ENCODE measurements at places on chromosomes 3 and 15.

DNA sequence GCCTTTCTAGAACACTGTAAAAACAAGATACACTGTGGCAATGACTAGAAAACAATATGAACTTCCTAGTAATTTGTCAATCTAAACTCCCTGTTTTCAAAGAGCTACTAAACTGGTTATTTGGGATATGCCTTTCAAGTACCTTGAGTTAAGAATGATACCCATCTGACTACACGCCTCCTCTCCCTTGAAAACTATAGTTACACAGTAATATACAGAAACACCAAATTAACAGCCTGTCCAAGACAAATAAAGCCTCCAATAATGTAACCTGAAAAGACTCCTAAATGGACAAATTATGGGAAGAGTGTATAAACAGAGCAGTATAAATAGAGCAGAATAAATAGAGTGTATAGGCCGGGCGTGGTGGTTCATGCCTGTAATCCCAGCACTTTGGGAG, 70.1 kb downstream of the SMARCC1 start:
- no peak for DNase-seq

DNA sequence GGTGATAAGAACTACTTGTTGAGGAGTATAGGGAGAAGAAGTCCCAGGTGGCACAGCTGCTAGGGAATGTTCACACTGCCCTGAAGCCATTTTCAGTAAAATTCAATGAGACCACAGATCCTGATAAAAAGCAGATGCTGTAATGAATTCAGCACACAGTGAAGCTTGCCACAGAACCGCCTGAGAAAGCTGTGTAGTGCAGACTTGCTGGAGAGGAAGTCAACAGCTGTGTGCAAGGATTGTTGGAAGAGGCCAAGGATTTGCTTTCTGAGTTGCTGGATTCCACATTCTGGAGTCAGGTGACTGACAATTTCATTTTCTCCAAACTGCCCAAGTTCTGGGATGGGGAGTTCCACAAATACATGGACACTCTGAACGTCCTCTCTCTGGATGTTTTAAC, 70.9 kb downstream of the ANP32A start:
- DNase-seq: no peak

DNA sequence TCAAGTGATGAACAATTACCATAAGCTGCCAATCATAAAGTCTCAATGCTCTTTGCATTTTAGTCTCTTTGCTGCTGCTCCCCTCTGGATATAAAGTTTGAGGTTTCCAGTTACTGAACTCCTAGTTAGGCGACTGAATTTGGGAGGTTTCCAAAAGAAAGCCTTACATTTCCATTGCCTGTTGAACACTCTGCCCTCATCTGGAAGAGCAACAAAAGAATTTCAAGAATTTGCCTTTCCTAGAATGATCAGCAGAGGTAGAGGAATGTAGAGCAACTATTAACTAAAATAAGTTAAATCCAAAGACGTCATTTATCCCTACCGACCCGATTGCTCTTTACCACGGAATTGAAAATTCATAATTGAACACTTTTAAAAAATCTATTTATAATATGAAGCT, 53.4 kb upstream of the PRICKLE2 start:
- DNase-seq: no peak

- DNase-seq: no peak
These were observed 117.9 kb downstream of the TLE3 start for GRCh38 chr15:69979783-69980182.

DNA sequence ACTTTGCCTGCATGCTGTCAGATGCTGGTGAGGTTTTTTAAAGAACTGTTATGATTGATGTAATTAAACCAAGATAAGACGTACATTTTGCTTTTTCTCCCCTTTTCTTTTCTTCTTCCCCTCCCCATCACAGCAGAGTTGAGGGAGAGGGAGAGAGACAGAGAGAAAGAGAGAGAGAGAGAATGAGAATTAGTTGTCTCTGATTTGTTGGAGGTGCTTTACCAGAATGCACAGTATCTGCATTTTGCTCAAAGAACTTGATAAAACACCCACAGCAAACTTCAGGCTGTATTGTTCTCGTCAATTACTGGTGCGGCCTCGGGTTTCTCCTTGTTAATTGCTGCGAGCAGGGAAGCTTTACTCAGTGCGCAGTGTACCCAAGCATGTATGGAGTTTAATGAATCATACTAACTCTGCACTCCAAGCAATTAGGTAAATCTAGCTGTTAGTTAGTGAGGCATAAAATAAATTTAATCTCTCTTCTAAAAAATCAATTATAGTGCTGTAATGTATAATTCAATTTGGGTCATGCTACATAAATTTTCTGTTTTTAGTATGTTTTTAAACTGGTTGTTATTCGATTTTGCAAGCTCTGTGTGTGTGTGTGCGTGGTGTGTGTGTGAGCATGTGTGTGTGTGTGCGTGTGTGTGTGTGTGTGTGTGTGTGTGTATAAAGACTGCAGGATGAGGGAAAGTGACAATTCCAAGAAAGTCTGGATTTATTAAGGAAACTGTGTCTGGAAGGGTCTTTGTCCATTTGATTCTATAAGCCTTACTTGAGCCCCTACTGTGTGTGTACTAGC, 273.4 kb downstream of the TLE3 start:
- DNase-seq: no peak

DNA sequence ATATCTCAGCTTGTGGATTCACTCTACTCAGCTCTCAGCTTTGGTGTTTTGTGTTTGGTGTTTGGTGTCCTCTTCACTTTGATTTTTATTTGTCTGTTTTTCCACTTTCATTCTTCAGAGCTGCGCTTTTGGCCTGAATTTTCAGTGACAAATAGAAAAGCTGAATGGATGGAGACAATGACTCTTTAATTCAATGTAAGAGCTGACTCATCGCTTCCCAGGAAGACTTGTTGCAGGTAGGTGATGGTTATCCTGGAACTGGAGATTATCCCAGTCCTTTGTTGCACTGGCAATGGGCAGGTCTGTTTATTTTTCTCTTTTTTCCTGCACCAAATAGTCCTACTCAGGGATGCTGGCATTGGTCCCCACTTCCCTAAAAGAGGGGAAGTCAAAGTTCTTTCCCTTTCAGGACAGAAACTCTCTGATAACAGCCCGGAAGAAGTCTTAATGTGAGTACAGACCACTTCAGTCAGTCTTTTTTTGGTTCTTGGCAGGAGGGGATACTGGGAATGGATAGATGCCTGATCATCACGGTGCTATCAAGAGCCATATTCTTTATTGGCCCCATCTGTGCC, 12.4 kb upstream of the AEN start:
- no peak for DNase-seq

DNA sequence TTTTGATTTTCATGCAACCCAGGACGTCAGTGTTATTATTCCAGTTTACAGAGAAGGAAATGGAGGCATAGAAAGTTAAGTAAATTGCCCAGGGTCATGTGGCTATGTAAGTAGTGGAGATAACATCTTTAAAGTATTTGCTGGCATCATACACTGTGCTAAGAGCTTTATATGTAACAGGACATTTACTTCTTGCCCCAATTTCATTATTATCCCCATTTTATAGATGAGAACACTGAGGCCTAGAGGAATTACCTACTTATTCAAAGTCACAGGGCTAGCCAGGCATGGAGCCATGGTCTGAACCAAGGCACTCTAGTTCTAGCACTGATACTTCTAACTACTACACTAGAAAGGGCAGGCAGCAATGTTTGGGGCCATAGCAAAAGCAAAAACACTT, 107.3 kb upstream of the ANKRD28 start:
- DNase-seq: no peak

DNA sequence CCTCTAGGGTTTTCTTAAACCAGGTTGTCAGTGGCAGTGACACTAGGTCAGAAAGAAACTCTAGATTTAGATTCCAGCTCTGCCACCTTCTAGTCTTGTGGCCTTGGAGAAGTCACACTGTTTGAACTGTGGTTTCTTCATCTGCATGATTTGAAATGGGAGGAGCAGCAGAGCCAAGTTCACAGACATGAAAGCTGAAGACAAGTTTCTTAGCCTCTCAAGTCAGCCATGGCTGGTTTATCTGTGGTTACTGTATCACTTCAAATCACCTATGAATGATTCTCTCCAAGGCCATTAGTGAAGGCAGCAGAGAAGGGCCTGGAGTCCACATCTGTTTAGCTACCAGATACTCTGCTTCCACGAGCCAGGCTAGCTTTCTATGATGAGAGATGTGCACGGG, 15.6 kb downstream of the CLEC3B start:
- DNase-seq: peak; percentile 47

DNA sequence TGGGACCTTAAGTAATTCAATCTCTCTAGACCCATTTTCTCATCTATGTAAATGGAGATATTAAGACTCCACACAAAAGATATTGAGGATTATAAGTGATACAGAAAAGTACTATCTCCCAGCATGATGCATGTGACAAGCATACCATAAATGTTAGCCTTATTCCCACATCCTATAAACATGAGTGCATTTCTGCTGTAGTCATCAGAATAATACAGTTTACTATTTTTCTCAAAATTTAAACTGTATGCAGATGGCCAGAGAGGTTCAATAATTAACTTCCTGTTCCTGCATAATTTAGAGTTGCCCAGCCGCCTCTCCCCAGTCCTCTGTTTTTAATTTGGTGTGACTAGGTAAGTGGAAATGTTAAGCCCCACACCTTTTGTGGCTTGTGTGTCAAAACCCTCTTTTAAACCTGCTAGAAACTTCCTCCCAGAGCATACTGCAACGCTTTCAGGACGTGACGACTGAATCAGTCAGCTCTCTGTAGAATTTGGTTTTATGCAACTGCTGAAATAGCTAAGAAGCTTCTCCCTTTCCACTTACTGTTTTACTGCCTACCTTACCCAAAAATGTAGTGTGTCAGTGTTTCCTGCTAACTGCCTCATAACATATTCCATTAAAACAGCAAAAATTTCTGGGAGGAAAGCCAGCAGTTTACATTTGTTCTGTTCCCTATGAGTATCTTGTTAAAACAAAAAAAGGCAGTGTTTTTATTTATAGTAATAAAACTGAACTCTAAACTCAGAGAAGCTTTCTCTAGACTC, 1037.9 kb downstream of the EPHA3 start:
- DNase-seq: no peak

DNA sequence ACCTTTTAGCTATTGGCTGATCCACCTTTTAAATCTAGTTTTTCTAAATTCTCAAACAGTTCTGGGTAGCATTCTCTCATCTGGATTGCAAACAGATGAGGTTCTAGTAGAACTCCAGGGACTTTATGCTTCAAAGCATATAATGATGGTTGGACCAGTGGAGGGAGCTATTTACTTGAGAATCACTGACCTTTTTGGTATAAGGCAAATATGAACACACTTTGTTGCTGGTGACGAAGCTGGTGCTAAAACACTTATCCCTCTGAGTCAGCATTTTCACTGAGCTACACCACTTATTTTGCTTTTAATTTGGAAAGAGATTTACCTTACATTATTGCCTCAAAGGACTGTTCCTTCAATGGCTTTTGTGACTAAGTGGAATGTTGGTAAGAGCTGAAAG, 58.6 kb upstream of the SLITRK3 start:
- DNase-seq: no peak

- DNase-seq: no peak
These were observed 92.5 kb downstream of the BDH1 start for GRCh38 chr3:197463279-197463678.

GRCh38 chr3:22372292-22373062, 621.5 kb upstream of the ZNF385D start:
- DNase-seq: no peak

GRCh38 chr3:191425322-191425734, 35.6 kb upstream of the PYDC2 start:
- no peak for DNase-seq

DNA sequence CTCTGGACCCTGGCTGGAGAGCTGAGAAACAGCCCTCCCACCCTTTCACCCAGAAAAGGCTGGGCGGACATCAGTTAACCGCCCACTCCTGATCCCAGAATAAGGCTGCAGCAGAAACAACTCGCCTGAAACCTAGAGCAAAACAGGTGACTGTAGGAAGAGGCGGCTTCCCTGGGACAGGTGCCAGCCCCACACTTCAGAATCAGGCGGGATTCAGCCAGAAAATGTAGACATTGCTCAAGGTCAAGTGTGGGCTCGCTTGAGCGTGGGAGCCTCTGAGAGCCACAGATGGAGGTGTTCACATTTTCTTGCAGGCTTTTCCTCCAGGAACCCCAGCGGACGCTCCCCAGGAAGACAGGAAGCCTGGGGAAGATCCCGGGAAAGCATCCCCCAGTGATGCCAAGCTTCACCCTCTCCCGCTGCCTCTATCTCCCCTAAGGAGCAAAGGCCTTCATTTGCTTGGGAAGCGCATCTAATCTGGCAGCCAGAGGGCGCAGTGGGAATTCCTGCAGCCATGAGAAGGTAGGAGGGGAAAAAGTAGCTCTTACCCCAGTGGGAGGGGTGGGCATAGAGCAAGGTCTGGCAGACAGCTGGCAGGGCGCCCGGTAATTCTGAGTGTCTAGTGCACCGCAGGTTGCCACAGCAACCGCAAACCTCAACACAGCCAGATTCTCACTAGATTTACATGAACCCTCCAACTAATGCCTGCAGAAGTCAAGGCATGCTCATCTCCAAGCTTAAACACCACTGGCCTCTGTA, 77.7 kb downstream of the OCA2 start:
- DNase-seq: no peak

- DNase-seq: no peak
These were observed 90.1 kb downstream of the SATB1 start for GRCh38 chr3:18334837-18335601.

DNA sequence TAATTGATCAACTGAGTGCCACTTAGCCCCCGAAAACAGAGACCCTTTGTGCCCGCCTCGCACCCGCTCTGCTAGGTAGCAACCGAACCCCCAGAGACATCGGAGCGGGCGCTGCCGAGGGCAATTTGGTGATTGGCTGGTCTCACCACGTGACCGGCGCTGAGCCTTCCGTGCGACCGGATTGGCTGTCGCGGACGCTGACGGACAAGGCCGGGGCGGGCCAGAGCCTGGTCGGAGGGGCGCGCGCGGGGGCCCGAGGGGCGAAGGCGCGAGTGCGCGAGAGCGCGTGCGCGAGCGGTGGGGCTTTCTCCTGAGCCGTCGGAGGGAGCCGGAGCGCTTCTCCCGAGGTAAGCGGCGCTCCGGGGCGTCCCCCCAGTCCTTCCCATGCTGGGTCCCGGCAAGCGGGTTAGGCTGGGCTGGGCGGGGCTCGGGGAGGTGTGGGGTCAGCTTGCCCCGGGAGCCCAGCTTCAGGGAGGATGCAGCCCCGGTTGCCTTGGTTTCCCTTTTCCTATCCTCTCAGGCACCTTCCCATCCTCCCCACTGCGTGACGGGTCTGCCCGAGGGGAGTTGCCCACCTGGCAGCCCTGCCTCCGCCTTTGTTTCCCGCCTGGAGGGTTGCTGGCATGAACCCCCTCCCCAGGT, at the start of gene TMEM108:
Gene TMEM108 (plus strand): TSS at position 303 of the 642 bp plus-strand sequence.
- peak; percentile 44 for DNase-seq

- DNase-seq: no peak
These were observed 78.6 kb upstream of the ADAMTS9 start for GRCh38 chr3:64766440-64766839.
